NCI-H1105 (cell line): ENCODE measurements at places on chromosomes 1 and 21.

GRCh38 chr1:208500375-208500774, 256.2 kb upstream of the PLXNA2 start:
- DNase-seq: no peak

DNA sequence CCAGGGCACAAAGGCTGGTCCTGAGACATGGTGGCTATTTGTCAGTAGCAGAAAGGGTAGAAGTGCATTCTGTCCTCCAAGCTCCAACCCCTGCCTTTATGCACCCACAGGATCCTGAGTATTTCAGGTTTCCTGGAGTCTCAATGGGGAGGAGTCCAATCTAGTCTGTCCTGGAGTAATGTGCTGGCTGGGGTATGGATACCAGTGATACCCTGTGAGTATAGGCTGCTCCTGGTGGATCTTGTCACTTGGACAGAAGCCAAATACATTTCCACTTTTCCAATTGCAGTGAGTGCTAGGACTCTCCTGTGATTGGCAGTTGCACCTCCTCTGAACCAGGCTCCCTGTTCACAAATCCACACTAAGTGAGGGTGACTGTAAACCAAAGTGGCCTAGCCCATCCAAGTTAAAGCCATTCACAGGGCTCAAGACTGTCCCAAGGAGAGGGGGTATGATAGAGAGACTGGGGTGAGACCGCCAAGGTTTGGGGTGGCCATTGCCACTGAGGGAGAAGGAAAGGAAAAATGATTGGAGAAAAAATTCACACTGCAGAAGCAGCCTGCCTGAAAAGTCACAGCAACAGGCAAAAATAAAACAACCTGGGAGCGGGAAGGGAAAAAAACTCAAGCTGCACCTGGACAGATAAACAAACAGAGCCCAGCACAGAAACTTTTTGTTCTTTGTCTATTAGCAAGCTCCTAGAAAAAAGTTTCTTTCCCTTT, 163.4 kb upstream of the ETV3 start:
- DNase-seq: no peak

DNA sequence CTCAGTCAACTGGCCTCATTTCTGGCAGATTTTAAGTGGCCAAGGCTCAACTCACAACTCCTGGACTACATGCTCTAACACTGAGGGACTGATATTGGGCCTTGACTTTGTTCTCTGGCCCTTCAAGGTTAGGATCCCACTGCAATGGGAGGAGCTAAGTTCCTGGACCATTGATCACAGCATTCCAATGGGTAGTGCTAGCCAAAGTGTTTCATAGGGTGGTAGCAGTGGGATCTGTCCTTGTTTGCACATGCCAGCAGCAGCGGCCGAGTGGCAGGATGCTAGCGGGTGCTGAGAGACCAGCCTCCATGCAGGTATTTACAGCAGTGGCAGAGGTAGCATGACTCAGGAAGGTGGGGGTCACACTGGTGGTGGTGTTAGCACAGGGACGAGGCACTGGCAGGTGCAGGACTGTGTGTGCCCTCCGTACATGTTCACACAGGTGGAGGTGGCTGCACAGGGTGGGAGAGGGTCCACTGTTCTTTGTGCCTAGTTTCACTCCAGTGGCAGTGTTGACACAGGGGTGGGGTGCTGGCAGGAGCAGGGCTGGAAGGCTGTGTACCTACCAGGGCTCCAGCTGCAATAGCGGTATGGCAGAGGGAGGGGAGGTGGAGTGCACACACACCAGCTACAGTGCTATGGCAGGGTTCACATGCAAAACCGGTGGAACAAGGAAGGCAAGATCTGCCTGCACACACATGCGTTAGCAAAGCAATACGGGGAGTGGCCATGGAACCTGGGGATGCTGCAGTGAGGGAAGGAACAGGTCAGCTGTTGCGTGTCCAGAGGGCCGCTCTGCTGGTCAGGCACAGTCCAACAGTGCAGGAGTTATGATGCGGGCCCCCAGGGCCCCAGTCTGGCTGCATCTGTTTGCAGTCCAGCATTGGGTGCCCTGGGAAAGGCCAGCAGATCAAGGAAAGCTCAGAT, 51.7 kb downstream of the COL24A1 start:
- DNase-seq: no peak

- DNase-seq: no peak
Measured at GRCh38 chr1:31902510-31902860, 35.7 kb downstream of the PTP4A2 start.

DNA sequence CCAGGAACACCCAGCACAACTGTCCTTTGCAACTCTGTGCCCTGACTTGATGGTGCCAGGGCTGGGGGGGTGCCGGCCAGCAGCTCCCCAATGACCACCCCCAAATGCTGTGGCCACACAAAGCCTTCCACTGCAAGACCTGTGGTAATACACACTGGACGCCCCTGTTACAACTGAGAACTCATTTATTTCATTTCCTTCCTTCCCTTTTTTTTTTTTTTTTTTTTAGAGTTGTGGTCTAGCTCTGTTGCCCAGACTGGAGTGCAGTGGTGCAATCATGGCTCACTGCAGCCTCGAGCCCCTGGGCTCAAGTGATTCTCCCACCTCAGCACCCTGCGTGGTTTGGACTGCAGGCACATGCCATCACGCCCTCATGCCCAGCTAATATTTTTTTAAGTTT, 25.2 kb downstream of the TP73 start:
- no peak for DNase-seq

GRCh38 chr1:156897078-156897825, 3.7 kb downstream of the PEAR1 start:
- no peak for DNase-seq

- no peak for DNase-seq
Measured at GRCh38 chr1:193335806-193336428, 149.5 kb upstream of the B3GALT2 start.

GRCh38 chr1:159239551-159240220, 35.0 kb downstream of the ACKR1 start:
- DNase-seq: no peak

- DNase-seq: peak; percentile 57
Measured at GRCh38 chr1:229768232-229768631, 142.2 kb downstream of the URB2 start.

GRCh38 chr1:40898431-40898901, 36.3 kb upstream of the CITED4 start:
- DNase-seq: no peak

DNA sequence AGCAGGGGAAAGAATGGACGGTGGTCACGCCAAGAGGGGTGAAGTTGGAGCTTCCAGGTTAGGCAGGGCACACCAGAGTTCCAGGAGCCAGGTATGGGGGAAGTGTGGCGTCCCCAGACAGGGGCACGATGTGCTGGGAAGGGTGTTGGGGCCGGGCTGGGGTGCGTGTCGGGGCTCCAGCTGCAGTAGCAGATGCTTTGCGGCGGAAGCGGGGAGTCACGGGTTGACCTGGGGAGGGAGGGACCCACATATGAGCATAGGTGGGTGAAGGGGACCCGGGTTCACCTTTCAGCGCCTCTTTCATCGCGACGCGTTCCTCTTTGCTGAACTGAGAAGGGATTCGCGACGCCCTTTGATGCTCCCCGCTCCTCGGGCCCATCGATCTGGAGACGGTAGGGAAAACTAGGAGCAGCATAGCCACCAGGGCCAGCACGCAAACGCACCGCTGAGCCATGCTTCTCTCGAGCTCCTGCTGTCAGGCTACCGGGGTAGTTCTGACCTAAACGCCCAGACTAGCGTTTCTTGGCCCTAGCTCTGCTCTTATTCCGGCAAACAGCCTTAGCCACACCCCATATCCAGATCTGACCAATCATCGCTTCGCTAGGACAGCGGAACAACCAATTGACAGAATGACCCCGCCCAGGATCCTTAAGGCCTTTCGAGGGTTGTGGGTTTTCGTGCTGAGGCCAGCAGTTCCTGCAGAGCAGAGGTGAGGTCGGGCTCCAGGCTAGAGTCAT, at the start of gene PM20D1:
TSS of gene PM20D1 (minus strand) at position 514 of the 737 bp plus-strand sequence. CDS start at position 454, 60 bp downstream.
- DNase-seq: no peak

GRCh38 chr1:55813618-55814017, 598.5 kb upstream of the USP24 start:
- no peak for DNase-seq

GRCh38 chr1:229383961-229384360, 41.1 kb upstream of the CCSAP start:
- no peak for DNase-seq

DNA sequence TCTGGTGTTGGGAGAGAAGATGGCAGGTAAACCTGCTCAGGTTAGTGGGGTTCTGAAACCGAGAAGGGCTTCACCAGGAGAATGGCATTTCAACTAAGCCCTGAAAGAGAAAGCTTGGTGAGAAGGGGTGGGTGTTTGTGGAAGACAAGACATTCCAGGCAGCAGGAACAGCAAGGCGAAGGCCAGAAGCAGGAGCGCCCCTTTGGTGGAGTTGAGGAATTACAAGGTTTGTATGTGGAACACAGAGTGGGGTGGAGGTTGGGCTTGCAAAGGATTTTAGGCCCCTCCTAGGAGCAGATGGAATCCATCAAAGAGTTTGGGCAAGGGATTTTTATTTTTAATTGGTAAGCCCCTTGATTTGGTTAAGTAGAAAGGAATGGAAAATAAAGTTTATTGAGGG, 24.8 kb upstream of the ELOA start:
- DNase-seq: peak; percentile 14

GRCh38 chr1:1461721-1462317, 9.7 kb upstream of the ATAD3B start:
- DNase-seq: no peak

DNA sequence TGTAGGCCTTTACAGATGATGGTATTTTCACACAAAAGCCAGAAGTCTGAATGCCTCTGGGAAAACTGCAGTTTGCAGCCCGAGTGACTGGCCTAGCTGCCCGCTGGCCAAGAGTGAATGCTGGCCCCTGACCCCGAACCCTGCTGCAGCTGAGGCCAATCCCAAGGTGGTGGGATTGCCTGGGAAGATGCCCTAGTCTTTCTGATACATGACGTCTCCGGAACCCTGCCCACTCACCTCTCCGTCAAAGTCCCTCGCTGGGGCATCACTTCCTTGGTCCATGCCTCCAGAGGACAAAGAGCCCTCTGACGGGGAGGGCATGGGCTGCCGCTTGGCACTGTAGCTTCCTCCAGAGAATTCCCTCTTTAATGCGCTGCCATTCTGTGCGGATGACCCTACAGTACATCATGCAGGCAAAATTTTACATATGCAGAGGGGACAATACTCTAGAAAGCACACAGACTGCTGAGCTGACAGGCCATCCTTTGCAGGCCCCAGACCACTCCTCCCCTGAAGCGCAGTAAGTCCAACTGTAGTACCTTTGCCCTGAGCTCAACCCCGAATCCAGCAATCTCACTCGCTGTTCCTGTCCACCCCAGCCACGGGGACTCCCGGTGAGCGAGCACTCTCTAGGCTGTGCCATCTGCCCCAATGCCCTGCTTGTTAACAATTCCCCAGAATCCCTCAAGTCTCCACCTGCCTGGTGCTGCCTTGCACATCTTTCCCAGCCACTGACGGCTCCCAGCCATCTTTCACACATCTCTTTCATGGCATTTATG, 54.7 kb downstream of the COQ8A start:
- no peak for DNase-seq

DNA sequence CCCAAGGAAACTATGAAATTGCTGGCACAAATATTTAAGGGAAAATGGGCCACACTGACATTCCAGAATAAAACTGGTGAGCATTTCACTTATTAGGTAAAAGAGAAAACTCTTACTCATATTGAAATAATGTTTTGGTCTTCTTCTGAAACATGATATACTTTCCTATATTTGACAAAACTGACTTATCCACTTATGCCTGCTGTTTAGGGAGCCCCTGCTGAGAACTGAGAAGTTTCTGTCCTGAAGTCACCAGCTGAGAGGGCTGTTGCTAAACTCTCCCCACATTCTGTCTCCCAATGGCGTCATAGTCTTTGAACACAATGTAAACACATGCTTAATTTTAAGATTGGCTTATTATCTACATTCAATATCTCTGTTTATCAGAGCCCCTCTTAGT, 46.8 kb upstream of the ZC3H11B start:
- no peak for DNase-seq
